Non-pigmented ciliary epithelial cell (primary cell): ENCODE measurements at places on chromosomes 1 and 21.

GRCh38 chr1:183732236-183732880 is 72.6 kb upstream of the RGL1 start:
- DNase-seq: no peak

DNA sequence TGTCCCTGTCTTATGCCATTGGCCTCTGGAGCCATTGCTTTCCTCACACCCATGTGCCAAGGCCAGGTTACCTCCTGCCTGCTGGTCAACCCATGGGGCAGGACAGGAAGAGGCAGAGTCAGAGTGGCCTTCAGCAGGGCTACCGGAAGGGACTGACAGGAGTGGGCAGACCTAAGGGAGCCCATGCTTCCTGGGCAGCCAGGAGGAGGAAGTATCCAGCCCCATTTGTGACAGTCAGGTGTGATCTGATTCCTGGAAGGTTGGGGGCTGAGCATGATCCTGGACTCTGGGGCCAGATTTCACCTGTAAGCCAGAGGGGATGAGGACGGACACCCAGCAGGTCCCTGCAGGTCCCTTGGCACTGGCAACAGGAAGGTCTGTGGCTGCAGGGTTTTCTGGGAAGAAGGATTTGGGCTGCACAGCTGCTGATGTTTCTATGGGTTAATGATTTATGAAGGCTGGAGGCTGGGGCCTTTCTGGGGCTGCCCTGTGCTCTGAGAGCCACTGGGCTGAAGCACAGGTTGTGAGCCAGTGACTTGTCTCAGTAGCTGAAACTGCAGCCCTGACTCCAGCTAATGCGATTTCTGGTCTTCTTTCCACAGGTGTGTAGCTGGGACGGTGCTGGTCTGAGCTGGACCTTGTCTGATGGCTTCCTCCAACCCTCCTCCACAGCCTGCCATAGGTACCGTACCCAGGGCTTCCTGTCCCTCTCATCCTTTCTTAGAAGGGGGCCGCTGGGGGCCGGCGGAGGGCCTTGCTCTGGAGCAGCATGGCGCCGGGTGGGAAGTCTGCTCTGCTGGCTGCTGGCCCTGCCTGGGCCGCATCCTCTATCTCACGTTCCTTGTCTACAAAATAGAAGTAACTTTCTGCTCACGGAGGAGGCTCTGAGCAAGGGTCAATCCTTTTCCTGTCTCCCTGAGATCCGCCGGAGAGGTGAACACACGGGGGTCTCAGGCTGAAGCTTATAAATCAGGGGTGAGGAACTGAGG is 40.7 kb downstream of the ARHGEF10L start:
- DNase-seq: no peak

- DNase-seq: no peak
Measured at GRCh38 chr1:159828581-159829272, 2.1 kb downstream of the SLAMF8 start.

DNA sequence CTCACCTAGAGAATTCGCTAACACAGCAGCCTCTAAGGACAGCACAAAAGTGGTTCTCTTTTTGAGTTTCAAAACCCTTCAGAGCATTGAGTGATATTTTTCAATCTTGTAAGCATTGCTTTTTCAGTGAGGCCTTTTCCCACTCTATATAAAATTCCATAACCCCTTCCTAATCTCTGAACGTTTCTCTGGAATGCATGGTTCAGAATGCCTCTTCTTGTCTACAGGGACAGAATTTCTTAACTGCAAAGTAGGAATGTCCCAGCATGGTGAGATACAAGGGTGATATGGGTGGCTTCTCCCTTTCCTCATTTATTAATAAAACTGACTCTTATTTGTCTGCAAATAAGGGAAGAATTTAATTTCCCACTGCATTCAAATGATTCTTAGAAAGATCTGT is 377.9 kb downstream of the LTN1 start:
- no peak for DNase-seq

DNA sequence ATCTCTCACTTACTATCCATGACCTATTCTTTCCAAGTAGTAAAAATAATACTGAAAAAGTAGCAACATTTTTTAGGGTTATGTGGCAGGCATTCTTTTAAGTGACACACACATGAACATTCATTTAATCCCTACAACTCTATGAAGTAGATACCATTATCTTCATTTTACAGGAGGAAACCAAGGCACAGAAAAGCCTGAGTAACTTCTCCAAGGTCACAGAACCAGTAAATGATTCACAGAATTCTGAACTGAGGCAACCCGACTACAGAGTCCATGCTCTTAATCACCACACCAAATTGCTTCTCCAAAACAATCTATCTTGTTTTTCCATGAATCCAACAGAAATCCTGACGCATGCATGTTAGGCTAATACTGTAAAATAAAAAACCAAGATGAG is 17.5 kb downstream of the FUBP1 start:
- DNase-seq: no peak

- no peak for DNase-seq
Measured at GRCh38 chr1:46026531-46026930, 105.9 kb downstream of the PIK3R3 start.

DNA sequence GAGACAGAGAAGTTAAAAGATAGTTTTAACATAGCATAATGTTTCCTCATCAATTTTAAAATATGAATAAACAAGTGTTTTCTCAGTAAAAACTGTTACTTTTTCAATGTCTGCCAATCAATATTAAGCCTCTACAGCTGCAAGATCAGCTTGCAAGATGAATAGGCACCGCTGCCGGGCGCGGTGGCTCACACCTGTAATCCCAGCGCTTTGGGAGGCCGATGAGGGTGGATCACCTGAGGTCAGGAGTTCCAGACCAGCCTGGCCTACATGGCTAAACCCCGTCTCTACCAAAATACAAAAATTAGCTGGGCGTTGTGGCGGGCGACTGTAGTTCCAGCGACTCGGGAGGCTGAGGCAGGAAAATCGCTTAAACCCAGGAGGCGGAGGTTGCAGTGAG is 54.8 kb upstream of the SH3GLB1 start:
- DNase-seq: no peak

- no peak for DNase-seq
Measured at GRCh38 chr1:44405798-44406736, 1.0 kb downstream of the RNF220 start.

DNA sequence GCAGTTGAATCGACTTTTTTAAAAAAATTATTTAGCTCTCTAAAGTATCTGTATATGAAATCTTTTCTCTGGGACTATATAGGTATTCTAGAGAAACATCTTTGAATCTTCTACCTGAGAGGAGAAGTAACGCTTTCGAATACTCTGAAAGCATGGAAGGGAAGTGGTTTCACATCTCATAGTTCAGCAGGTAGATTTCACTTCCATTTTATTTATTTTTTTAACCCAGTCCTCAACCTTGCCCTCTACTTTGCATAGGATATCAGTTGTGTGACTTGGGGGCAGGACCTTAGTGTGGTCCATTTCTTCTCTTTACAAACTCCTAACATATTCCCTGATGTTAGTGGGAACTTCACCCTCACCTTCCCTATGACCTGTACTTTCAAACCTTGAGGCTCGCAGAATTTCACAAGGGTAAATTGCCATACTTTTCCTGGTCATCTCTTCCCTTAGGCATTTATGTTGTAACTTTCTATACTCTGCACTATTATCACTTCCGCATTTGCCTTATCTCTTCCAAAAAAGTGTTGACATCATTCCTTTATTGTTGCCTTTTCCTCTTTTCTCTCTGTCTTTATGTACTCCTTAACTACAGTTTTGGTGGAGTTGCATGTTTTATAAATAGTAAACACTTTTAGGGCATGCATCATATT is 1208.5 kb upstream of the ADGRL4 start:
- DNase-seq: no peak

DNA sequence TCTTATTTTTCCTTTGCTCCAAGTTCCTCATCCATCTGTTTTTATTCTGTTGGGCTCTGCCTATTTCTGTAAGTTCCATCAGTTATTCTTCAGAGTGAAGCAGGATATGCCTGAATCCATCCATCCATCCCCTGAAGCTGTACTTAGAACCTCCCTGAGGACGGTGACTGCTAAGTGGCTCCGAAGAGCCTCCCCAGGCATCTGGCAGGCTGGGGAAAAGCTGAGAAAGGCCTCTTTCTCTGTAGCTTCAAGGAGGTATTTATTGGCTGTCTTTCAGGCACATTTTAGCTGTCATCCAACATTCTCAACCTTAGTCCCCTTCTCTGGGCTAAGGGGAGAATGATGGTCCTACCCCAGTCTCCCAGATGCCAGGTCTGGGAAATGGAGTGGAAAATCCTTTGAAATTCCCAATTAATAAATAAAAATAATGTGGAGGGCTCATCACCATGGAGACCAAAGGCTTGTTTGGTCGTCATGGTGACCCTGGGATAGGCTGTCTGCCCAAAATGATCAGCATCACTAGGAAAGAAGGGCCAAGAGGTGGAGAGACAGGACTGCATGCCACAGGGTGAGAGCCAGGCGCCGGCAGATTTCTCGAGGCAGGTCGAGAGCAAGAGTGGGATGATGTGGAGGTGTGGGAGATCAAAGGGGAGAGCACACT is 82.0 kb downstream of the UBIAD1 start:
- no peak for DNase-seq

GRCh38 chr1:63981408-63981773 is 207.6 kb downstream of the ROR1 start:
- DNase-seq: no peak

GRCh38 chr1:3168678-3169077 is 99.7 kb downstream of the PRDM16 start:
- no peak for DNase-seq

DNA sequence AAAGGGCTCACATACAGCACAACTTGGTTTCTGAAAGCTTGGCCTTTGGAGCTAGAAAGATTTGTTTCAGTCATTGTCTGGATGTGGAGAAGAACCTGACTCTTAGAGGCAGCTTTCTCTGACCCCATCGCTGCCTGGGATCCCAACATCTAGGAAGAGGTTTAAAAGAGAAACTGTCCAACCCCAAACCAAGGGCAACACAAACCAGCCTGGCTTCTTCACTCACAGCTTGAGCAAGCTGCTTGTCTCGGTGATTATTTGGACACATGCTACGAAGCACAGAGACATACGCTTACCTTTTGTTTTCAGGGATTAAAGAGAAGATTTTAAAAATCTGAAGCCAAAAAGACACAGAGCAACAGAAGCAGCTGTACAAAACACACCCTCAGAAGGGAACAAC is 109.8 kb downstream of the ETS2 start:
- no peak for DNase-seq

DNA sequence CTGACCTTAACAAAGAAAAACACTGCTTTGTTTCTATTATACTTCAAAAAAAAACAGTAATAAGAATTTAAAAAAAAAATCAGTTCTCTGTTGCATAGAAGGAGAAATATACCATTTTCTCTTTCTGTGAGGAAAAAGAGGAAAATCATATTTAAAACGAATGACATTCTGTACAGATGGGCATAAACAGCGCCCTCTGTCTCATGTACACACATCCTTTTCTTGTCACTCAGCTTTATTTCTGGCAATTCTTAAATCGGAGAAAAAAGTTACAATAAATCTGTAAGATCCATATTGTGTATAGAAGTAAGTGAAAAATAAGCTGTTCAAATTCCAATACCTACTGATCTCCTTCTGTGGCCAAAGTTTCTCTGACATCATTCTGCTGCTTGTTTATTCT is 245.4 kb downstream of the SMYD3 start:
- no peak for DNase-seq

GRCh38 chr1:240980342-240980741 is 368.4 kb upstream of the GREM2 start:
- DNase-seq: no peak

DNA sequence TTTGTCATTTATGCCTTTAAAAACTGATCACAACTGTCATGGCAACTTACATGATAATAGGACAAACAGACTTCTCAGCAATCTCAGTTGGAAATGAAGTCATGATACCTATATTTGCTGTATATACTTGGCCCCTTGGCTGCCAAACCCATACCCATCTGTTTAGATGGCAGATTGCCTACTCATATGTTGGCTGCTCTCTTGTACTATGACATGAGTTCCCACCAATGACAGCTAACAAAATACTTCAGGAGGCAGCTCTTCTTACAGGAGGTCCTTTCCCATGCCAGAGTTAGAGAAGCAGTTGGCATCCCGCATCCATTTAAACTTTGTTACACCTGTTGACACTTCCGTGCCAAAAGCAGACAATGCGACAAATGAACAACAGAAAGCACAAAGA is 603.1 kb upstream of the ADGRL2 start:
- no peak for DNase-seq

- no peak for DNase-seq
Measured at GRCh38 chr1:35577071-35577998, 4.2 kb downstream of the TFAP2E start.

DNA sequence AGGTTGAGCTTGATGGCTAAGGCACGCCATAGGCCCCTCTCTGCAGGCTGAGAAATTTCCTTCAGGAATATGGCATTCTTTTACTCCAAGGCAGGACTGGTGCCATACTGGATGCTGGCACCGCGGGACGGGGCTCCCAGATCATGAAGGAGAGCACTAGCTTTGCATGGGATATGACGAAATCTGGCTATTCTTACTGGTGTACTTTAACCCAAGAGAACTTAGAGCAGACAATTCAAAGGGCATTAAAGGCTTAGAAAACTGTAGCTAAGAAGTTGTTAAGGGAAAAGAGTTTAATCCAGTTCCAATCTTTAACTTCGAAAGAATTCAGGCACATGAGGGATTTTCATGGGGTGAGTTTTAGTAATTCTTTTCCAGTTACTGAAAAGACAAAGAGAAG is 204.4 kb upstream of the ESRRG start:
- no peak for DNase-seq
